ENCODE measurements at places on chromosomes 5 and 9.

DNA sequence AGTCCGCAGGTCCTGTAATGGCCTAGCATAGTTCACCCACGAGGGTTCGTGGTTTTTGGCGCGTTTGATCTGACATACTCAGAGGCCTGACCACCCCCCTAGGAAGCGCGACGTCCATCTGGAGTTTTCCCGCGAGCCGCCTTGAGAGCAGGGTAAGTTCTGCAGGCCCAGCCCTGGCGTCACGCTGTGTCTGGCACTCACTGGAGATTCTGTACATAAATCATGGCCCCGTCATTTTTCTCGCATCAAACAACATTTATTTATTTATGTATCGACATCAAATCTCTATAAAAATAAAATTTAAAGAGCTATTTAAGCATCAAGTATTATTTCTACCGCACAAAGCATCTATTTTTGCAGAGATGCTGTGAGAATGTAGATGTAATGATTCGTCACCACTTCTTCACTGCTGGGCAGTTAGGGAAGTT, 437 bp upstream of the TRIM41 start:
- DNase-seq = no peak

DNA sequence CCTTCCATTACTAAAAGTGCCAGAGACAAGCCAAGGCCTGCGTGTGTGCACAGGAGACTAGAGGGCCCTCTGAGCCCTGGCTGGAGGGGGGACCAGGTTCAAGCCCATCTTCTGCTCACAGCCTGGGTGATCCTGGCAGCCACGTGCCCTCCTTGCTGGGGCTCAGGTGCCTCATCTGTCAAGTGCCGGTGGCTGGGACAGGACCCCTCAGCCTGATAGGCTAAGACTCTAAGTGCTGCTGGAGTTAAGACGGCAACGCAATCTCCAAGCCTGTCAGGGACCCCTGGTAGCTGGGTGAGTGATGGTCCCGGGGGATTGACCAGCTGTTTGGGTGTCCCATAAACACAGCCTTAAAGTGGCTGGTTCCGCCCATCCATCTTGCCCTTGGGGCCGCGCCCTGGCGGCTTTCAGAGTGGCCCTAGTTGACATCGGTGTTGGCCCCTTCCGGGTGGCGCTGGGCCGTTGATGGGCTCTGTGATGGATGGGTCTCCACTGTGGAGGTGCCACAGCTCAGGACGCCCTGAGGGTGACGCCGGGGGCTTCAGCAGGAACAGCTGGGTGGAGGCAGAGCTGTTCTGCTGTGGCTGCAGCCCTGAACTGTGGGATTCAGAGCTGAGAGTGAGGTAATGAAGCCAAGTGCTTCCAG, 136.2 kb downstream of the BARX1 start:
- DNase-seq = no peak

DNA sequence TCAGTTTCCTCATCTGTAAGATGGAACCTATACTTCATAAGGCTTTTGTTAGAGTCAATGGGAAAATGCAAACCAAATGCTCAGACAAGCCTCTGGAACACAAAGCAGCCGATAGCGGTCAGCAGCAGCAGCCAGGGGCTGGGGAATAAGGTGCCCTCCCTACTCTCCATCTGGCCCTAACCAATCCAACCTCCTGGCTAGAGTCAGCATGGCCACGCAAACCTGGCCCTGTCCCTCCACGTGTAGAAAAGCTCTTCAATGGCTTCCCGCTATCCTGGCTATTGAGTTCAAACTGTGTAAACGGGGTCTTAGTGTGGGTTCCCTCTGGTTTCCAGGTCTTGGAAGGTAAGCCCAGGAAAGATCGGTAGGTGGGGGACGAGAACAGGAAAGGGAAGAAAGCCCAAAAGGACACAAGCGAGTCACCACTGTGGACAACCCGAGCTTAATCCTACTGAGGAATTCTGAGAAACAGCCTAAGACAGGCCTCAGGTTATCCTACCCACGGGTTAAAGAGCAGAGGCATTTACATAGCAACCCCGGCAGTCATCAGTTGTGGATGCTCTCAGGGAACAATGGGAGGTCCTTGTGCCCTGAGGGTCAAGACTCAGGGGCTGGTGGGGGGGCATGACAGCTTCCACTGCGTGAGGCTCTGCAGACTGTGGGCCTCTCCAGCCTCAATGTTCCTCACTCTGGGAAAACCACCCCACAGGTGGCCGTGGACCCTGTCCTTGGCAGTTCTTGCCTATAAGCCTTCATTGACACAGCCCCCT, 30.9 kb downstream of the FABP6 start:
- no peak for DNase-seq

DNA sequence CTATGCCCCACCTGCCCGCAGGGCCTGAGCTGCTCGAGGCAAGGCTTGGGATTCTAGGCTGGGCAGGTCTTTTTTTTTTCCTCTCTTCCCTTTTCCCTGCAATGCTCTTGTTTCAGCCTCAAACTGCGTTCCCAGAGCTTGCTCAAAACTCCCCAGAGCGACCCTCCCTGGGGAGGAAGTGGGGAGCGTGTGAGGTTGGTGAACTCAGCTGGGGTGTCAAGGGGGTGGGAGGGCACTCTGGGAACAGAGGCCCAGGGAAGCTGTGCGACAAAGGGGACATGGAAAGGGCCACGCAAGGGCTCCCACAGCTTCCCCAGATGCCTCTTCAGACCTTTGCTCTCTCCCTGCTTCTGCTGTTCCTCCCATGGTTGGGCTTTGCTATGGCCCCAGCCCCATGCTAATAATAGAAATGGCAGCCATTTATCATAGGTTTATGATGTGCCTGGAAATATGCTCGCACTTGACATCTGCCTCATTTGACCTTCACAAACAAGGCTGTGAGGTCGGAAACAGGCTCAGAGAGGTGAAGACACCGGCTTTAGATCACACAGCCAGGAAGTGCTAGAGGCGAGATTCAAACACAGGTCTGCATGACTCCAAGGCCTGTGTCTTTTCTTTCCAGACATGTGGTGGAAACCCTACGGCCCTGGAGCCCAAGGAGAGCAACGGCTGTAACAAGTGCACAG, 40.9 kb upstream of the IL17B start:
- DNase-seq = no peak

- no peak for DNase-seq
These were observed 7.9 kb downstream of the NRARP start for GRCh38 chr9:137294091-137294680.

GRCh38 chr9:34475097-34475496, 16.5 kb downstream of the DNAI1 start:
- DNase-seq = no peak

GRCh38 chr9:109161471-109161870, 5.6 kb downstream of the FRRS1L start:
- no peak for DNase-seq

- DNase-seq = no peak
These were observed 9.6 kb downstream of the ENG start for GRCh38 chr9:127844821-127845359.

DNA sequence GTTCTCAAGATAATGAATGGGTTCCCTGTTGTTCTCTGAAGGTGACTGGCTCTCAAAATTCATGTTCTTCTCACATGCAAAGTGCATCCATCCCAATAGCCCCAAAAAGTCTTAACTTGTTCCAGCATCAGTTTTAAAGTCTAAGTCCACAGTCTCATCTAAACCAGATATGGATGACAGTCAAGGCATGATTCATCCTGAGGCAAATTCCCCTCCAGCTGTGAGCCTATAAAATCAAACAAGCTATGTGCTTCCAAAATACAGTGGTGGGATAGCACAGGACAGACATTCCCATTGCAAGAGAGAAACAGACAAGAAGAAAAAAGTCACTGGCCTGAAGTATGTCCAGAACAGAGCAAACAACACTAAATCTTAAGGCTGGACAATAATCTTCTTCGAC, 25.4 kb downstream of the FBXO10 start:
- no peak for DNase-seq

- no peak for DNase-seq
These were observed 31.2 kb downstream of the GPR21 start for GRCh38 chr9:123064716-123065115.

DNA sequence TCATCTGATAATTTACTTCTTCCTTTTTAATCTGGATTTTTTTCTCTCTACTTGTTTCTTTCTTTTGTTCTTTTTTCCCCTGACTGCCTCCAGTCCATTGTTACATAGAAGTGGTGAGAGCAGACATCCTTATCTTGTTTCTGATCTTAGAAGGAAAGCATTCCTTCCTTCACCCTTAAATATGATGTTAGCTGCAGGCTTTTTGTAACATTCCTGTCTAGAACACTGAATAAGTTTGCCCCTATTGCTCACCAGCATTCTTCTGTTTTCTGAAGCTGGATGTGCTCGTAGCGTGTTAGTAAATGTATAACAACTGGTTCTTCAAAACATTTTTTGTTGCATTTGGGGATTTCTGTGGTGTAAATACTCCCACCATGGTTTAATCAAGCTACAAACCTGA, 136.7 kb upstream of the NFIL3 start:
- no peak for DNase-seq
